ENCODE measurements at places on chromosomes 7 and 10.

GRCh38 chr7:156143683-156144082 is 331.4 kb upstream of the SHH start:
- DNase-seq, result no peak

- DNase-seq, result no peak
Observed at GRCh38 chr7:80185571-80185970, 50.9 kb downstream of the GNAI1 start.

- no peak for DNase-seq
Observed at GRCh38 chr10:119342335-119342734, 135.0 kb downstream of the GRK5 start.

- DNase-seq, result no peak
Observed at GRCh38 chr10:80322158-80322557, 32.7 kb upstream of the MAT1A start.

- DNase-seq, result no peak
Observed at GRCh38 chr10:119131512-119132240, 27.8 kb downstream of the DENND10 start.

DNA sequence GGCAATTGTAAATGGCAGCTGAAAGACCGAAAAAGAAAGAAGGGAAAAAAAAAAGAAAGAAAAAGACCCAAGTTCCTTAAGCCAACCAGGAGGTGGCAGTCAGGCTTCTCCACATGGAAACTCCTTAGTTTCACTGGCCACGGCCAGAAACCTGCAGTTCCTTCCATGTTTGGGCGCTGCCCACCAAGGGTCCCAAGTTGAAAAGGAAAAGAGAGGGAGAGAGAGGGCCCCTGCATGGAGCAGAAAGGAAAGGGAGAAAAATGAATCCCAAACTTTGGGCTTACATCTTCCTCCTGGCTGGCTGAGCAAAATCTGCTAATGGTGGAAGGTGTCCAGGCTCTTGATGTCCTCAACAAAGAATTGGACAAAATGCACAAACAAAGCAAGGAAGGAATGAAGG is 31.8 kb upstream of the ABCA13 start:
- no peak for DNase-seq

DNA sequence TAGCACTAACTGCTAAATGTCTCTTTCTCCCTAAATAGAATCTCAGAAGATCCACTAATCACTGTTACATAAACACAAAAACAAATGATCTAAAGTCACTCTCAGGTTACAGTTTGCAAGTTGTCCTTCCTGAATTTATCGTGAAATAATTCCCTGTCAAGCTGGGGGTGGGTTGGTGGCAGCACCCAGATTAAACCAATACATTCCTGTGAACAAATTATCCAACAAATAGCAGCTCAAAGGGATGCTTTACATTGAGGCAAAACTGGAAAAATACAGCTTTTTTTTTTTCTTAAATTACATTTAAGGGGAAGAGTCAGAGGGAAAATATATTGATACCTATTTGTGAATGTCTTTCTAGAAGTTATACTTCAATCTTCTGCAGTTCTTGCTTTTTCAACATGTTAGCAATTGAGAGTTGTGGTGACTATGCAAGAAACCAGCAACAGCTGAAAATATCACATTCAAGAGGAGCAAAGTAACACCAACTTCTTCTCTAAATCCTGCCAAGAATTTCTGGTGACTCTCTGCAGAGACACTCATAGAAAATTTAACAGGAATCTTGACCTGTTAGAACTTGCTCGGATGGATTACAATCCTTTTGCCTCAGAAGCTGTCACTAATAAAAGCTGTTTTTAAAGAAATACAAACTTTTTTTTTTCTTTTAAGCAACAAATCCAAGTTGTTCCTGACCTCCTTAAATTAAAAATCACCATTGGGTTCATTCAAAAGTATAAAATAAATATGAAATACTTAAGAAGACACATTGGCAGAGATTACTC is 18.9 kb downstream of the LMOD2 start:
- DNase-seq, result no peak
